NCI-H748 treated with DMSO at 0.1 percent for 48 hours (cell line): ENCODE measurements at places on chromosomes 7 and 10.

GRCh38 chr7:76278540-76278939 is 23.9 kb upstream of the HSPB1 start:
- no peak for DNase-seq

DNA sequence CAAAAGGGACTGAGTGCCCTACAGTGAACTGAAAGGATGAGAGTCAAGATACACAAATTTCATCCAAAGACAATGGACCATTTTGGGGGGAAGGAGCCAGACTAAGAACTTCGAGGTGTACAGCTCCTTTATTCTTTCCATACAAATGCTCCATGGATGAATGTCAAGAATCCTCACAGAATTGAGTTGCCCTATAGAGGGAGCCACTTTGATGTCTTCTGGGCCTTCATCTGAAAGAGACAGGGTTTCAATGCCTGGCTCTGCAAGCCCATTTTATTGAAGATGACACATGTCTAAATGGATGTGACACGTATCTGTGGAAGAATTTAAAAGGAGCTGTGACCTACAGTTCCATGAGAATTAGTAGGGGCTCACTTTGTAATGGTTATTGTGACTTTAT is 32.0 kb upstream of the NRG3 start:
- DNase-seq, result no peak

DNA sequence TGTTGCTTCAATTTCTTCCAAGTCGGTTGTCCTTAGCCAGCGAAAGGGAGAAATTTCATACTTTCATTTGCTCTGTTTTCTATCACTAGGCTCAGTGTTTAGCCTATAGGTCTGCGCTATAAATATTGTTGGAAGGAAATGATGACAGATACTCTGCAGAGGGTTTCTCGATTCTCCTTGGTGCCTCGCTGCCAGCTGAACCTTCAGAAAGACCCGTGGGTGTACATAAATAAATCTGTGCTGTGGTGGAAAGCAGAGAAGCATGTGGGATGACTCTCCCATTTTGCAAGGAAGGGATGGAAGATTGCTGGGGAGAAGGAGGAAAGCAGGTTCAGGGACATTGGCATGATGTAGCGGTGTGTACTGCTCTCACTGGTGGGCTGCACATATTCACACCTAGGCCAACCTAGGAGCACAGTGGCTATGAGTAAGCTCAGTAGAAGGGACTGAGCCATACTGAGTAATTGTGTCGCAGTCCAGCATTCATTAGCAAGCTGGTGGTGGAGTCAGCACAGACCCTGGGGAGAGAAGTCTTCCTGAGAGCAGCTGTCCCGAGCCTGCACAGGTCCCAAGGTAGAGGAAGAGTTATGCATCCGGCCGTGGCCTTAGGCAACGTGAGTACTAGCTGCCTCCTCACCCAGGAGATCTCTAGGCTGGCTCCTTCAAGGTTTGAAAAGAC is 50.5 kb downstream of the PNLIPRP3 start:
- DNase-seq, result no peak

- no peak for DNase-seq
Observed at GRCh38 chr10:70360215-70360614, 22.2 kb downstream of the LRRC20 start.

GRCh38 chr7:37709631-37710509 is 26.3 kb downstream of the GPR141 start:
- DNase-seq, result no peak

DNA sequence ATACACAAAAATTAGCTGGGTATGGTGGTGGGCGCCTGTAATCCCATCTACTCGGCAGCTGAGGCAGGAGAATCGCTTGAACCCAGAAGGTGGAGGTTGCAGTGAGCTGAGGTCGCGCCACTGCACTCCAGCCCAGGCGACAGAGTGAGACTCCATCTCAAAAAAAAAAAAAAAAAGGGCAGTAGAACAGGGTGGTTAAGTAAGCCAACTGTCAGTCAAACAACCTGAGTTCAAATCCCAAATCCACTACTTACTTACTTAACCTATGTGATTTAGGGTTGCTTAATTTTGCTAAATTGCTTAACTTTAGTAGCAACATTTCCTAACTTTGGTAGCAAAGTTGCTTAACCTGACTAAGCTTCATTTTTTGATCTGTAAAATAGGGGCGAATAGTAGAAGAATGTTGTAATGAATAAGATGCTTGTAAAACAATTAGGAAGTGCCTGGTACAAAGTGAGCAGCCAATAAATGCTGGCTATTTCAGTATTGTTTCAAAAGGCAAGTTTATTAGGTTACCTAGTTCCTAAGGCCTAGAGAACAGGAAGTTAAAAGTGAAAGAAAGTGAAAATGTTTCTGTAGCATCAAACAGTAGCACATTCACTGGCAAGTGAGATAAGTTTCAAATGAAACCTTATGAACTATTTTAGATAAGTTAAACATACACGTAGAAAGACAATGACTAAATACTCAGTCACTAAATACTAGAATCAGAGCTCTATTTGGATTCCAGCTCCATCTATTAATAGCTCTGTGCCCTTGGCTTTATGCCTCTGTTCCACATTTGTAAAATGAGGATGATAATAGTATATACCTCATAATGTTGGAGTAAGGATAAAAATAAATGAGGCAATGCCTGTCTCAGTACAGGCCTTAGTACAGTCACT is 64.3 kb downstream of the HOXA1 start:
- no peak for DNase-seq

GRCh38 chr7:6487184-6487545 is 39.4 kb upstream of the DAGLB start:
- DNase-seq, result no peak

DNA sequence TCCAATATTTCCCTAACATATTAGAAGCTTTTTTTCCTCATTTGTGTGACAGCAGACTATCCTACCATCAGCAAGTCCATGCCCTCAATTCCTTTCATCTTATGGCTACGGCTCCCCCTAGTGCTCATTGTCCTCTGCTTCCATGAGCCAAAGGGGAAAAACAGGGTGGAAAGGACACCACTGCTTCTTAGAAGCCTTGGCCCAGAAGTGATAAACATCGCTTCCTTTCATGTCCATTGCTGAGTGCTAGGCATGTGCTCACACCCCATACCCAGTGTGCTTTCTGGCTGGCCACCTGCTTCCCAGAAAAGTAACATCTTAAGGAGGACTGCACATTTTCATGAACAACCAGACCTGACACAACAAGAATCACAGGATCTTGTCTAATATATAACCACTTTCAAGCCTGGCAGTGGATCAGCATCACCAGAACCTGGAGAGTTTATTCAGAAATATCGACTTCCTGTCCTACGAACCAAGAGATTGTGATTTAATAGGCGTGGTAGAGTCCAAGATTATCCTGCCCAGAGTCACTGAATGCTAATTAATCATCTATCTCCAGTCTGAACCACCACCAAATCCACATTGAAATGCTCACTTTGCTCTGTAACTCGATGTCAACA is 650.5 kb upstream of the SORCS1 start:
- DNase-seq, result no peak

DNA sequence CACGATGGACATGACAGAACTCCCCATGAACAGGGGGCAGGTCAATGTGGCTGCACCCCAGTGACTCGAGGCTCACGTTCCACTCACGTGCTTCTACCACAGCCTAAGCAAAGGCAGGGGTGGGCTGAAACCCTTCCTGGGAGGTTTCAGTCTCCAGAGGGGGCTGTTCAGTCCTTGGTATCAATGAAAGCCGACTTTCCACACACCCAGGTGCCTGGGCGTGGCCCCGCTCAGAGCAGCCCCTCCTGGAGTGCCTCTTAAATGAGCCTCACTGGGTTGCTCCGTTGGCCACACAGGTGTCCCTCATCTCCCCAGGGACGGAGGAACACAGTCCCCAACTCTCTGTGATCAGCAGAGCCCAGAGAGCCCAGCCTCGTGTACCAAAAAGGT is 90.5 kb upstream of the PDGFA start:
- DNase-seq, result no peak

DNA sequence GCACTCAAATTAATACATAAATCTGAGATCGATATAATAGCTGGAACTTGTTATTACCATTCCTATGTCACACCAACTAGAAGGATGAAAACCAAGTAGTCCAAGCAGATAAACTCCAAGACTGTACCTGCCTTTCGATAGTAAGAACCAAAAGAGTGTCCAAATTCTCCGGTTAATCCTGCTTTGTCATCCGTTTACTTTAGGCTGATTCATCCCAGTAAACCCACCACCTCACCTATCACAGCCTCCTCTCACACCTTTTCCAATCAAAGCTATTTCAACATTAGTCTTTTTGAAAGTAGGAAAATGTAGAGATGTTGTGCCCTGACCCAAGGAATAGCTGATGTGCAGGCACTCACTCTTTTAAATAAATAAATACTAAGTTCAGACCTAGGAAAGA is 177.2 kb downstream of the CTNNA3 start:
- DNase-seq, result no peak

GRCh38 chr10:34816501-34817002 is 1.5 kb upstream of the PARD3 start:
- no peak for DNase-seq

DNA sequence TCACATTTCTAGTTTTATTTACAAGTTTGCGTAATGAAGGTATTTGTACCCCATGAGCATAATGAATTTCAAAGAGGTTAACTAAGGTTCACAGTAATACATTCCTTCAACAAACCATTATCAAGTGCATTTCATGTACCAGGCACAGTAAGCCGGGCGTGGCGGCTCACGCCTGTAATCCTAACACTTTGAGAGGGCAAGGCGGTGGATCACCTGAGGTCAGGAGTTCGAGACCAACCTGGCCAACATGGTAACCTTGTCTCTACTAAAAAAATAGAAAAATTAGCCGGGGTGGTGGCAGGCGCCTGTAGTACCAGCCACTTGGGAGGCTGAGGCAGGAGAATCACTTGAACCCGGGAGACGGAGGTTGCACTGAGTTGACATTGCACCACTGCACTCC is 4.3 kb upstream of the EIF3A start:
- no peak for DNase-seq

DNA sequence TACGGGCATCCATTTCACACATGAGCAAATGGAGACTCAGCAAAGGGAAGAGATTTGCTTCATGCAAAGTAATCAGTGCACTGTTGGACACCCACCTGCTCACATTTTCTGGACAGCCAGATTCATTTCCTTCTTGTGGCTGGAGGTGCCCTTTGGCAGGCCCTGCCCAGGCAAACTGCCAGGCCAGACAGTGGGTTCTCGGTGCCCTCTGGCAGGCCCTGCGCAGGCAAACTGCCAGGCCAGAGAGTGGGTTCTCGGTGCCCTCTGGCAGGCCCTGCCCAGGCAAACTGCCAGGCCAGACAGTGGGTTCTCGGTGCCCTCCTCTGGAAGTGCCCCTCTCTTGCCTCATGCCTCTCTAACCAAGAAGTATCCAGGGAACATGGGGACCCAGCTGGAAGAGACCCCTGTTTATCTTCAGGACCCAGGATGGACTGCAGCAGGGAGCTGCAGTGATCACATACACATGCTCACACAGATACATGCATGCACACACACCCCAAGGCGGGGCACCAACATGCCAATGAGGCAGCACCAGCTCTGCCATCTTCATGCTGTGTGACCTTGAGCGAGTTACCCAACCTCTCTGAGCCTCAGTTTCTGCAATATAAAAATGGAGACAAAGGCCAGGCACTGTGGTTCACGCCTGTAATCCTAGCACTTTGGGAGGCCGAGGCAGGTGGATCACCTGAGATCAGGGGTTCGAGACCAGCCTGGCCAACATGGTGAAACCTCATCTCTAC is 67.1 kb downstream of the OAT start:
- DNase-seq, result no peak

- DNase-seq, result no peak
Observed at GRCh38 chr10:44013981-44014380, 365.3 kb upstream of the ZNF32 start.
